ENCODE measurements at places on chromosomes 16 and 17. TPM values are rescaled to one million over a fixed set of nuclear protein-coding genes. Genes with fewer than 3 reads are reported as not detected.
A peak's percentile ranks its signal among the peaks of the same experiment; 100 is the strongest.

- DNase-seq, result no peak
- peaks cover 33% of the 10 kb centered on the region for H3K4me1 ChIP-seq
- no peak within 1 kb of the TSS for H3K27ac ChIP-seq
- peak within 1 kb of the TSS; percentile 12 for H3K4me3 ChIP-seq
- no peaks in the 10 kb centered on the region for H3K36me3 ChIP-seq
- peaks cover 20% of the 10 kb centered on the region for H3K27me3 ChIP-seq
Measured at GRCh38 chr17:2025220-2025621, at the start of gene RTN4RL1. Gene RTN4RL1 (minus strand): TSS chr17:2025334. CDS start chr17:2024865, 469 bp downstream.

GRCh38 chr17:39205112-39205526 is 5.0 kb downstream of the RPL19 start:
- peaks cover 37% of the 10 kb centered on the region for H3K36me3 ChIP-seq
- H3K27me3 ChIP-seq, result peaks cover 3% of the 10 kb centered on the region
- DNase-seq, result no peak
- peaks cover 41% of the 10 kb centered on the region for H3K4me1 ChIP-seq
- no peak overlapping the region for H3K4me3 ChIP-seq

DNA sequence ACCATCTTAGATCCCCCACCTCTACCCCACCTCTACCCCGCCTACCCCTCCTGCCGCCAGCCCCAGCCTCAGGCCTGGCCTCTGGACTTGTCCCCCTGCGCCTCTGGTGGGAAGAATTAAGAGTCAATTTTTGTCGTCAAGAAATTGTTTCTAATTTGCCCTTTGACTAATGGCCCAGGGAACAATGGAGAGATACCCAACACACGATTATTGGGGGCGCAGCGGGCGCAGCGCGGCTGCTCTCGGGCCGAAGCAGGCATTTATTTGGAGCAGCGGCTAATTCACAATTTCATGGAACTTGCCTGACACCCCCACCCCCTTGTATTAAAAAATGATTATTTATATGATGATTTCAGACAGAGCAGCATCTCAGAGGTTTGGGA is 4.4 kb upstream of the BAHCC1 start:
- H3K27ac ChIP-seq, result no peak overlapping the region
- peaks cover 46% of the 10 kb centered on the region for H3K4me1 ChIP-seq
- no peak for DNase-seq
- H3K27me3 ChIP-seq, result peaks cover 41% of the 10 kb centered on the region
- no peaks in the 10 kb centered on the region for H3K36me3 ChIP-seq

FN3K gene
- 6.1 TPM for total RNA-seq

GRCh38 chr17:21033350-21033749 is 9.5 kb downstream of the USP22 start:
- DNase-seq, result peak; percentile 17
- H3K4me1 ChIP-seq, result peaks cover 25% of the 10 kb centered on the region
- no peaks in the 10 kb centered on the region for H3K27me3 ChIP-seq

MYL11 gene
- 7.2 TPM for total RNA-seq

DNA sequence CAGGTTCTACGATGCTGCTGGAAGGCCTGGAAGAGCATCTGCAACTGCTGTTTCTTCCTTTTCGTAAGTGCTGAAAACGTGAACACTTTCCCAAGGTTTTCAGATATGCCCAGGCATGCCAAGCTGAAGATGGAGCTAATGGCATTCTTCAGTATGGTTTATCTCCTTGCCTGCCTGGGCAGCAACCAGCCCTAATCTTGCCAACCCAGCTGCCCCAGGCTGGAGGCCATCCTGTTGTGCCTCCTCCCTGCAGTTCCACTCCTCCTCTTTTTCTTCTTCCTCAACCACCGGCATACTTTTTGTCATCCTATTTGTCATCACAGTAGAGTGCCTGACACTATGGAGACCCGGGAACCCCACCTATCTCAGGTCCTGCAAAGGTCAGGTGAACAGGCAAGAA is 1849.3 kb downstream of the TP53TG3F start:
- H3K36me3 ChIP-seq, result no peaks in the 10 kb centered on the region
- no peaks in the 10 kb centered on the region for H3K4me1 ChIP-seq
- no peak overlapping the region for H3K27ac ChIP-seq
- no peak for DNase-seq
- no peak overlapping the region for H3K4me3 ChIP-seq

RRAD gene
- 2.8 TPM for total RNA-seq

- H3K27ac ChIP-seq, result no peak overlapping the region
- H3K4me3 ChIP-seq, result no peak overlapping the region
- H3K36me3 ChIP-seq, result peaks cover 10% of the 10 kb centered on the region
- no peaks in the 10 kb centered on the region for H3K27me3 ChIP-seq
Measured at GRCh38 chr16:69918241-69918640, 32.9 kb upstream of the CLEC18A start.

GRCh38 chr16:81106826-81107503 is 10.8 kb upstream of the GCSH start:
- no peak overlapping the region for H3K4me3 ChIP-seq
- H3K27me3 ChIP-seq, result no peaks in the 10 kb centered on the region
- no peak overlapping the region for H3K27ac ChIP-seq
- H3K4me1 ChIP-seq, result no peaks in the 10 kb centered on the region
- DNase-seq, result no peak

LONP2 gene
- 61.7 TPM for total RNA-seq
